ENCODE measurements at places on chromosomes 12 and 14.

- DNase-seq: no peak
These were observed 20.2 kb downstream of the UBE3B start for GRCh38 chr12:109497675-109498074.

DNA sequence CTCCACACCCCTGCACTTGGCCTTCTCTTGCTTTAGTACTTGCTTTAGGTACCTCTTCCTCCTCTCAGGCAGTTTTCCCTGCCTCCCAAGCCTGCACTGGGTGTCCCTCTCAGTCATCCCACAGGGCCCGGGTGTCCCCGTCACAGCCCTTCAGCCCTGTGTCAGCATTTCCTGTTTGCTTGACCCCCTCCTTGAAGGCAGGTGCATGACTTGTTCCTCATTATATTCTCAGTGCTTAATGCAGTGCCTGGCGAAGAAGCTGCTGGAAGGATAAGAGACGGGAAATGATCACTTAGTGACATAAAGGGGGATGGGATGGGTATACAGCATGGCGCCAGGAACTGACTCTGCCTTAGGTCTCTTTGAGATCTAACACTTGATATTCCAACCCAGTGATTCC, 61.5 kb downstream of the IQSEC3 start:
- DNase-seq: peak; percentile 39

DNA sequence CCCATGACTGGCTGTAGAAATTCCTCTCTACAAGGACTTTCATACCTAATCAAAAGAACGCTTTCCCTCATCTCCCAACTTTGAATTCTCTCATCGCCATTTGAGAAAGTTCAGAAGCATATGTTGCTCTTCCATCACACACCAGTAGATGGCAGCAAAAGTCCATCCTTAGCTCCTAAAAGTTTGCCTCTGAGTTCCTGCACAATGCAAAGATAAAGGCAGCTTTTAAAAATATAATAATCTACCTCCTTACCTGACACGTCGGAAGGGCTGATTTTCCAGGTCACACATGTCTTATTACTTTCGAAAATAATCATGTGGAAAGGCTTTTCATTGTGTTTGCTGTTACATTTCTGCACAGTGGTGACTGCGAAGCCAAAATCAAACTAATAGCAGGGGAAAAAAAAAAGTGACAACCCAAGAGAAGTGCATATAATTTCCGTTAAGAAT, 456.7 kb upstream of the SEL1L start:
- DNase-seq: no peak

GRCh38 chr12:41103614-41104013, 84.5 kb upstream of the PDZRN4 start:
- no peak for DNase-seq

DNA sequence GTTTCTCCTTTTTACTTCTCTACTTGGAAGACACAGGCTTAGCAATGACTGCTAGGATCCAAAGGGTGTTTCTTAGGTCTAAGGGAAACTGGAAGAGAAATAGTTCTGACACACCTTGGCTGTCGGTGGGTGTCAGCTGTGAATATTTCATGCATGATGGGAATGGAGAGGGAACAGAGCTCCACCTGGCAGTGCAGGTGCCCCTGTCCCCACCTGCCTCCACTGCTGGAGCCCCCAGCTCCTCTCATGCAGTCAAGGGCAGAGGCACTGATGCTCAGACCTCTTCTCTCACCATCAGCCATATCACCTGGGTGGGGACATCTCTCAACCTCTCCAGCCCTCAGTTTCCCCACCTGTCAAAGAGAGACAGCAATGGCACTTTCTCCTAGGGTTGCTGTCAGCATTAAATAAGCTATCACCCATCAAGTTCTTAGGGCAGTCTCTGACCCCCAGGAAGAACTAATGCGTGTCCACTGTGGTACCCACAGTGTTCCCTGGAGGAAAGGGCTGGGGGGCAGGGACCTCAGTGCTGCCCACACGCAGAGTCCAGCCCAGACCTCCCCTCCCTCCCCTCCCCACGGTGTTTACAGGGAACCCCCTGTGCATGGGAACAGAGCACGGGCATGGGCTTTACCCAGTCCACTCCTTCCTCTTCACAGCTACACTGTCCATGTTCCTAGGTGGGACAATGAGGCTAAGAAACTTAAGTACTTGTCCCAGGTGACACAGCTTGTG, 69.1 kb downstream of the C14orf132 start:
- no peak for DNase-seq

DNA sequence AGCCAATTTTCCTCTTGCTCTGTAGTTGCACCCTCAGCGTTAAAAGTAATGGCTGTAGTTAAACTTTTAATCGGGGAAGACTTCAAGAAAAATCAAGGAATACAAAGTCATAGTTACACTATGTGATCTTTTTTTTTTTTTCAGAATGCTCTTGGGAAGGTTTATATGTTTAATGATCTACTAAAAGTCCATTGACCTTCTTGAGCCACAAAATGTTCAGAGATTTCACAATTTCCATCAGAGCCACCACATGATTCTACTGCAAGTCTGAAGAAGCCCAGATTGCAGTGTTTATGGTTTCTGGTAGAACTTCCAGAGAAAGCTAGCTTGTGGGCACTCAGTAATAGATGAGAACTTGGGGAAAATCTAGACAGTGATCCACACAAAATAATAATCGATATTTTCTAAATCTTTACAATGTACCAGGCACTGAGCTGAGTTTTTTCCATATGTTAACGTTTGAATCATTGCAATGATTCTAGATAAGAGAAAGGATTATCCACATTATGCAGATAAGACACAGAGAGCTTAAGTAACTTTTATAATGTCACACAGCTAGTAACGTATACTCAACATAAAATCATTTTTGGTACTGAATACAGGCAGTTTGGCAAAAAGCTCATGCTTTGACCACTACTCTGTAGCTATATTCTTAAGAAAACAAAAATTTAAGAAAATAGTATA, 38.3 kb downstream of the GYS2 start:
- no peak for DNase-seq

- DNase-seq: no peak
These were observed 449.9 kb downstream of the DPF3 start for GRCh38 chr14:72443991-72444441.

DNA sequence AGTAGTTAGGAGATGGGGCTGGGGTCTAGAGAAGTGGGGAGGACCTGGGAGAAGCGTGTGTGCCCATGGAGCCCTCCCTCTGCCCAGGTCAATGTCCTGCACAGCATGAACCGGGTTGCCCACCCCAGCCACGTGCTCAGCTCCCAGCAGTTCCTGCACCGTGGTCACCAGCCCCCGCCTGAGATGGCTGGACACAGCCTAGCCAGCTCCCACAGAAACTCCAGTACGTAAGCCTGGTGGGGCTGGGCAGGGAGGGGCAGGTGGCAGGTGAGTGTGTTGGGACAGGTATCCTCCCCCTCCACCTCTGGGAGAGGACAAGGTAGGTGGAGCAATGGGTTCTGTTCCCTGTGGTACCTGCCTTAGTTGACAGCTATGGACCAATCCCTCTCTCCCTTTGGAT, 20.7 kb downstream of the CLSTN3 start:
- DNase-seq: no peak

DNA sequence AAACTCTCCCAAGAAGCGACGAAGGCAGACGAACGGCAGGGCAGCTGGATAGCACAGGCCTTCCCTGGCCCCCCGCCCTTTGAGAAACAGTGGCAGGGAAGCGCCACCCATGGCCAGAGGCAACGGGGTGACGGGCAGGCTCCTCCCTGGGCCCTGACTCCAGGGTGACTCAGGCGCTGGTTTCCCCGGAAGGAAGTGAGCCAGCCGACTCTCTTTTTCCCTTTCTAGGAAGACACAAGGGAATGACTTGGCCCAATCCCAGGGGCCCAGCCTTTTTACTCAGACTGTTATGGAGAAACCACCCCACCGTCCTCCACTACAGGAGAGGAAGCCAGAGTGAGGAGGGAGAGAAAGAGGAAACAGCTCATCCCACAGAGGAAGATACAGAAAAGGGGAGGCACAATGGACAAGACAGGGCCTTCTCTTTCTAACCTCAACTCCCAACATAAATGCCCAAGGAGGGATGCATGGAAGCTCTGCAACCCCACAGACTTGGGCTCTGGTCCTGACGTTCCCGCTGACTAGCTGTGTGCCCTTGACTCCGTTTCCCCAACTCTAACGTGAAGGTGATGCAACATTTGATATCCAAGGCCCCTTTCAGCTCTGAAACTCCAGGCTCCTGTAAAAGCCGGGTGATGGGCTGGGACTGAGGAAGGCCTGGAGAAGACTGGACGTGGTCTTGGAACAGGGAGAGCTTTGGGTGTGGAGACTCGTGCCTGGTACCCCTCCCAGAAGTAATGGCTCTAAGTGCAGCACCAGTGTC, 27.9 kb downstream of the ACTN1 start:
- DNase-seq: peak; percentile 79

DNA sequence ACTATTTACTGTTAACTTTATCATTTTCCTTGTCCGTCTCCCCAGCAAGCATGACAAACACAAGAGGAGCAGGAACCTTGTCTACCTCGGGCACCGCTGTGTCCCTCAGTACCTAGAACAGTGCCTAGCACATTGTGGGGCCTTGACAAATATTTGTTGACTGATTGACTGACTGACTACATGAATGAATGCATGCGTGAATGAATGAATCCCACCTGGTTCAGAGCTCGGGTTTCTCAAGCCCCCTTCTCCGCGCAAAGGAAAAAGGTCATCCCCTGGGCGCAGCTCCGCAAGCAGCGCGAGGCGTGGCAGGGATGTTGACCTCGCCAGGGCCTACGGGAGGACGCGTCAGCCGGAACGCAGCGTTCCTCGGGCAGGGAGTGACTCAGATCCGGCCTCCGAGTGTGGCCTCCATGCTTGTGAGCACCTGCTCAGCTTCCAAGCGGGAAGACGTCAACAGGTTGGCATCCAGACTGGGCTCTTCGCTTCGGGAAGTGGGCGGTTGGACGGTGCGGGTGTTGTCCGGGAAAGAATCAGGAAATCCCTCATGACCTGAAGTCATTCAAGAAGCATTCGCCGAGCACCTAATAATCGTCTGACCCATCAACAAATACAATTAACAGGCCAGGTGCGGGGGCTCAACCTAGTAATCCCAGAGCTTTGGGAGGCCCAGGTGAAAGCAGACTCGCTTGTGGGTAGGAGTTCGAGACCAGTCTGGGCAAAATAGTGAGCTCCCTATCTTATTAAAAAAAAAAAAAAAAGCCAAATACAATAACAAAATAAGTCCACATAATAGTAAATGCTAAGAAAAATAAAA, 13.9 kb upstream of the UBC start:
- DNase-seq: peak; percentile 39

DNA sequence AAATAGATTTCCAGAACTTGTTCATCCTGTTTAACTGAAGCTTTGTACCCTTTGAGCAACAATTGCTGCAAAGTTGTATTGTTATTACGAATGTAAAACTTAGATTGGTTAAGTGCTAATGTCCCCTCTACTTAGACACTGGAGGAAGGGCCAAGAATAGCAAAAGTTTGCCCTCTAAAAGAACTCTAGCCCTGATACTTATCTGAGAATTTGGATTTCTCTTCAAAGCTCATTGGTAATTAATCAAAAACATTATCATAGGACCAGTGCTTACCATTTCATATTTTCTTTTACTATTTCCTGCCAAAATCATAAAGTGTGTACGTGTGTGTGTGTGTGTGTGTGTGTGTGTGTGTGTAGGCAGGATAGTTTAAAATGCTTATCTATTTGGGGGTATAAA, 58.2 kb downstream of the LMNTD1 start:
- no peak for DNase-seq

- no peak for DNase-seq
These were observed 29.7 kb upstream of the NR2C1 start for GRCh38 chr12:95102916-95103671.

GRCh38 chr12:28369483-28369882, 179.2 kb downstream of the CCDC91 start:
- no peak for DNase-seq

DNA sequence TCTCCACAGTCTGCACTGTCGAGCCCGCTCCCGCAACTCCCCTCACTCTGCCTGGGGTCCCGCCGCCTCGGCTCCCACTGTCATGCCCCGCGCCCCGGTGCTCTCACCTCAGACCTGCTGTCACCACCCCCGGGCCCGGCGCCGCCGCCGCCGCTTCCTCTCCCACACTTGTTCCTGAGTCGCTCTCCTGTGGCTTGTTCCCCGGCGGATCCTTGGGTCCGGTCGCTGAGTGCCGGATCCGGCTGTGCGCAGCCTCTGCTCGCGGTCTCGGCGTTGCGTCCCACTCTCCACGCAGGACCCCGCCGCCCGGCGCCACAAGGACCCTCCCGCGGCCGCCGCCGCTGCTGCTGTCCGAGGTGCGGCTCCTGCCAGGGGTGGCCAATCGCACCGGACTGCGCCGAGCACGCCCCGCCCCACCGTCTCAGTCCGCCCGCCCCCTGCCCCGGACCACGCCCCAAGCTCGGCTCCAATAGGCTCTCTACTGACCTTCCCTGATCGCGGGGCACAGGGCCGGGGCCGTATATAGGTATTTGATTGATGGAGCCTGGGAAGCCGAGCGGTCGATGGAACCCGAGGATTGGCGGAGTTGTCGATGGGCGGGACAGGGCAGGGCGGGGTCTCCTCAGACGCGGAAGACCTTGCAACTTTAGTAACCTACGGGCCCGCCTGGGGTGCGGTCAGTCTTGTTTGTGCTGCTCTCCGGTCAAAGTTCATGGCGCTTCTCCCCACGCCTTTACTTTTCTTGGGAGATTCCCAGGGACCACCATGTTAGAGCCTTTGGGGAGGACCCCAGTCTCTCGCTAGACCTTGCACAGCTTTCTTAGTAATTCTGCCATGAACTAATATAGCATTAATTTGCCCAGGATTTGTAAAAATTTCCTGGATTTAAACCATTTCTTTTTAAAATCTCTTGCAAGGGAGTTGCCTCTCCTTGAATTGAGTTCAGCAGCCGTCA, at the start of gene TAOK3:
Gene TAOK3, minus strand, starts transcription at position 367 of the 955 bp plus-strand sequence. CDS start 117,340 bp downstream, outside the sequence.
- DNase-seq: peak; percentile 99

- DNase-seq: peak; percentile 47
These were observed 13.0 kb upstream of the RIOX1 start for GRCh38 chr14:73477618-73478266.

- DNase-seq: no peak
These were observed 172.9 kb upstream of the PRICKLE1 start for GRCh38 chr12:42762395-42762925.

GRCh38 chr12:50901685-50902113, 50.6 kb upstream of the HIGD1C start:
- no peak for DNase-seq

DNA sequence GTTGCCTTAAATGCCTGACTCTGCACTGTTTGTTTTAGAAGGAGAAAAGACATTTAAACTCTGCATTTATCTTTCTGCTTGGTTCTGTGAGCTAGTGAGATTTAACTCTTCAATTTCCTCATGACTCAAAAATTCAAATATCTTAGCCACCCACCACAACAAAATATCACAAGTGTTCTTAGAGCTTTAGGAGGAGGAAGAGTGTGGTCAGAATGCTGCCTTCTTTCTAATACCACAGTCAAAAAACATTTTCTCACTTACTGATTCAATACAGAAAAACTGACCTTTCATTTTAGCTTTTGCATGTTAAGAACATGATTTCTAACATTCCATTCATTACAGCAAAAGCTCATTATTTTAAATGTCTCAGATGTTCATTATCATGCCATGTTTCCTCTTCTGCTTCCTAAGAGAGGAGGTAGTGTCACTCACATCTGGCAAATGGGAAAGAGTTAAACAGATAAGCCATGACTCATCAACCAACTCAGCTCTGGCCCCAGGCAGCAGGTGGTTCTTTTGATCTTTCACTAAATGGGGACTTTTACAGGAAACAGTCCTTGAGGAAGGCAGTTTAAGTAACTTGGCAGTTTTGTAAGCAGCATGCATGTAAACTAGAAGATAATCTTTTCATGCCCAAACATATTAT, 56.4 kb upstream of the RNU6-8 start:
- DNase-seq: no peak
